AML-193 (cell line): ENCODE measurements at places on chromosomes 3 and 15.

- DNase-seq, result no peak
These were observed 3.7 kb downstream of the PAK6 start for GRCh38 chr15:40242601-40243000.

DNA sequence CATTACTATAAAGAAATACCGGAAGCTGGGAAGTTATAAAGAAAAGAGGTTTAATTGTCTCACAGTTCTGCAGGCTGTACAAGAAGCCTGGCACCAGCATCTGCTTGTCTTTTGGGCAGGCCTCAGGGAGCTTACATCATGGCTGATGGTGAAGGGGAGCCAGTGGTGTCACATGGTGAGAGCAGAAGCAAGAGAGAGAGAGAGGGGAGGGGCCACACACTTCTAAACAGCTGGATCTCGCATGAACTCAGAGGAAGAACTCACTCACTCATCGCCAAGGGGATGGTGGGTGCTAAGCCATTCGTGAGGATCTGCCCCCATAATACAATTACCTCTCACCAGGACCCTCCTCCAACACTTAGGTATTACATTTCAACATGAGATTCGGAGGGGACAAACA is 51.8 kb upstream of the ANKRD34C start:
- DNase-seq, result no peak

DNA sequence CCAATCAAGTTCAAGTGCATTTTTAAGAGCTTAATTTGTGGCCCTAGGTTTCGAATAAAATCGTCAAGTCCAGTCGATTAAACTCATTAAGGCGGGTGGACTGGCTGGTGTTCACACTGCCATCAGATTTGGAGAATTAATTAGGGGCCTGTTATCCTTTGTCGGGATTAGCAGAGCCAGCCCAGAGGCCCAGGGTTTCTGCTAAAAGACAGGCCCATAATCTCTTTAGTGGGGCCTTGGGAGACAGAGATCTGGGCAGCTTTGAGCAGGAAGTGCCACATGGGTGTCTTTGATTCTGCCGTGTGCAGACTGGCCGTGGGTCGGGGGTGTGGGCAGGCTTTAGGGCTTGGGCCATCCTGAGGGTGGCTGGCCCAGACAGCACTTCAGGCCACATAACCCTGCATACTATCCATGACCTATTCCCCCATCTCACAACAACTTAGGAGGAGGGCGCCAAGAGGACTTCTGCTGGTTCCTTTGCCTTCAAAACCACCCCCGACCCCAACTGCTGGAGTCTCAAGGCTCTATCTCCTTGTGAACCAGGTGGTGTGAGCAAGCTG is 94.7 kb downstream of the PLXNA1 start:
- no peak for DNase-seq

- no peak for DNase-seq
These were observed 20.8 kb downstream of the COL6A6 start for GRCh38 chr3:130537673-130538304.

DNA sequence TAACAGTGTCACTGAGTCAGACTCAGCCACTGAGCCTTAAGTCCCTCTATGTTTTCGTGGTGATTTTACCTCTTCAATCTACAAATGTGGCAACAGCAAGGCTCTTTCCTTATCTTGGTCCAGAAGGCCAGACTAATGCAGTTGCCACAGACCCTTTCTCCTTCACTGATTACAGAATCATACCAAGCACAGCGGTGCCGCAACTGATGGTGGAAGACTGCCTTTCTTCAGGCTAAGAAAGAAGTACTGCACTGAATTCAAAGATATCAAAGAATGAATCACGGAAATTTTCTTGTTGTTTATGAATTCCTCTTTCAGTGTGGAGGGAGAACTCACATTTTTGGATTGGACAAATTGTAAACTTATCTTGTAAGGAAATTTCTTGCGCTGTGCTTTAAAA is 18.6 kb downstream of the DCP1A start:
- no peak for DNase-seq

GRCh38 chr3:159782724-159783421 is 205.8 kb upstream of the IL12A start:
- no peak for DNase-seq

DNA sequence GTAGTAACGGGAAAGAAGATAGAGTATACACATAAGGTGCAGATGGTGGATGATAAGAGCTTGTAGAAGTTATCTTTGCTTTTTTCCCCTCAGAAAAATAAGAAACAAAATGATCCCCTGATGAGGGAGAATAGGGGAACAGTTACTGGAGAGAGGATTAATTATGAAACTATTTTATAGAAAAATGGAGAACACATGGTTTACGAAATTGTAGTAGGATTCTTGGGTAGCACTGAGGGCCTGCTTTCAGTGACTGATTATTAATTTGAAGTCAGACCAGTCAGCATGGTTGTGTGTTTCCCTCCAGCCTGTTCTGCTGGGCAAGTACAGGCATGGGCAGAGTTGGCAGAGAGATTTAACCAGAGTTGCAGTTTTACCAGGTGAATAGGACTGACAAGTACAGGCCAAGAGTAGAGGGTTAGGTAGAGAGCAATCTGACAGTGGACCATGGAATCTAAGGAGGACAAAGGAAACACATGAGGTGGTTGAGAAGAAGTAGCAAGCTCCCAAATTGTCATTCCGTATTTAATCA is 5.9 kb downstream of the SLC49A4 start:
- peak; percentile 23 for DNase-seq

GRCh38 chr3:17852217-17852616 is 109.8 kb upstream of the TBC1D5 start:
- DNase-seq, result no peak

- no peak for DNase-seq
These were observed 37.8 kb downstream of the DPPA2 start for GRCh38 chr3:109278546-109278945.

DNA sequence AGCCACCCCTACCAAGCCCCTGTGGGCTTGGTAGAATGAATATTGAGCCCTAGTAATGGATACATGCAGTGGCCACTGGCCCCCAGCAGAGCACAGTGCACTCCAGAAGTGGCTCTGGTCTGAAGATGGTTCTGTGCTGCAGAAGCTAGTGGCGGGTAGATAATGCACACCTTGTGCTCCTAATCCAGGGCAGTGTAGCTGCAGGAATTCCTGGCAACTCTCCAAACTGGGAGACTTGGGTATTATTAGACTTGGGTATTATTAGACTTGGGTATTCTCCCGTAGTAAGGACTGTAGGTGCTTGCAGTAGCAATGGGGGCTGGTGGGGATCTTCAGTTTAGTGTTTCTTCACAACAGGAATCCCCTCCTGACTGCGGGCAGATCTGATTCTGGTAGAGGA is 34.7 kb downstream of the NUSAP1 start:
- DNase-seq, result no peak

DNA sequence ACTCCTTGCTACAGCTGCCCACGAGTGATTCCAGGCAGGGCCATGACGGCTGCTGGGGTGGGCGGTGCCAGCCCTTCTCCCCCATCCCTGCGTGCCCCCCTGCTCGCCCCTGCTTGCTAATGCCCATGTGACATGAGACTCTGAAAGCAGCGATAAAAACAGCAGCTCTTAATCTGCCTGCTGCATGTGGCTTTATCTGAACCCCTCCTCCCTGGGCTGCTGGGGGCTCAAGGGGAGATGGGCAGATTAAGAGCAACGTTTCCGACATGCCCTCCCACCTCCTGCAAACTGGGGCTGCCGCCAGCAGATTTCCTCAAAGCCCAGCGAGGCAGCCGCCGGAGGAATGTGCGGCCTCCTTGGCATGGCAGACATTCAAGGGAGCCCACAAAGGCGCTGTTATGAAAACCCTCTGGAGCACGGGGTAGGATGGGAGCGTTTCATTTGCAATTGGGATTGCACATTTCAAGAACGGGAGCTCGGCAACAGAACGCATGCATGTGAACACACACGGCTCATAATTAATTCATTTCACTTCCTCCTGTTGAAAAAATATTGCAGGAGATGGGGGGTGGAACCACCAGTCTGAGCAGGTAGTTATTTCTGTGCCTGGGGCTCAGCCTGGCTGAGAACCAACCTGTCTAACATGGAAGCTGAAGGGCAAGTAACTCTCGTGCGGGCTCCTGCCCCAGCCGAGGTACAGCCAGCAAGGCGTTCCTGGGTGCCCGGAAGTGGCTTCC is 504.2 kb upstream of the PROK2 start:
- DNase-seq, result peak; percentile 13

GRCh38 chr3:11477407-11477911 is 166.3 kb downstream of the VGLL4 start:
- no peak for DNase-seq

- no peak for DNase-seq
These were observed 413.5 kb downstream of the TIGIT start for GRCh38 chr3:114707252-114707860.

GRCh38 chr3:9786209-9786739 is 6.0 kb downstream of the TADA3 start:
- DNase-seq, result no peak

GRCh38 chr3:148081926-148082325 is 615.8 kb upstream of the AGTR1 start:
- no peak for DNase-seq

DNA sequence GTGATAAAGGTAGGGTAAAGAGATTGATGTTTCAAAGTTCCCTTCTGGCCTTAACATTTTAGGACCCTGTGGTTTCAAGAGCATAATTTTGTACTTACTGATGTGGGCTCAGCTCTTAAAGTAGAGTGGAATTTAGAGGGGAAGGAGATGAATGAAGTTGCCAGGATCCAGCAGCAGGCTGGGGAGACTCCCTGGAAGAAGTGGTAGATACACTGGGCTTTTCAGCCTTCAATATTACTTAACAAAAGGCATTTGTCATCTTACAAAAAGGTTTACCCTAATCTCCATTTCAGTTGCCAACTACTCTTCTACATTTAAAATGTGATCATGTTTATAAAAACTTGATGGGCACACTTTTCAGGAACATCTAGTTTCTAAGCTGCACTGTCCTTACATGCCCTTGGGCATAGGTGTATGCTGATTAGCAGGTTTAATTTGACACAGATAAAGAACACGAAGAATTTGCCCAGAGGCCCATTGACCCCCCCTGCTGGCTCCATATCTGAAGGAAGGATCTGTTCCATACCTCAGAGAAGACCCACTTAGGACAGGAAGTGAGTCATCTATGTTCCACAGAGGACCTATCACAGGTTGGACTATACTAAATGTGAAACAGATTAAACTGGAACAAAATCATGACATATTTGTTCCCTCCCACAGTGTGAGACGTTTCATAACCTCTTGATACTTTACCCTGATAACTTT is 93.0 kb upstream of the LPP start:
- peak; percentile 30 for DNase-seq

GRCh38 chr3:10437272-10437994 is 68.0 kb downstream of the ATP2B2 start:
- DNase-seq, result no peak

GRCh38 chr3:154954757-154955156 is 125.4 kb upstream of the MME start:
- DNase-seq, result peak; percentile 85

GRCh38 chr3:62065985-62066693 is 307.2 kb downstream of the FEZF2 start:
- no peak for DNase-seq

DNA sequence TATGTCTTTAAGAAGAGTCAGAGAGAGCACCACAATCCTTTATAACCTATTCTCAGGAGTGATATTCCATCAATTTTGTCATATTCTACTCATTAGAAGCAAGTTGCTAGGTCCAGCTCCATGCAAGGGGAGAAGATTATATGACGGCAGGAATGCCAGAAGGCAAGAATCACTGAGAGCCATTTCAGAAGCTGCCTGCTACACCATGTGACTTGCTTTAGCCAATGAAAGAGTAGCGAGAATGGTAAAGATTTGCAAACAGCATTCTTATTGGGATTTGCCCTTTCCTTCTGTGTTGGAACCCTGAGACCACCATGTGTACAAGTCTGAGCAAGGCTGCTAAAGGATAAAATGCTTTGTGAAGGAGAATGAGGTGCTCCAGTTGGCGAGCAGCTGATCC is 4.5 kb upstream of the C3orf70 start:
- DNase-seq, result no peak

DNA sequence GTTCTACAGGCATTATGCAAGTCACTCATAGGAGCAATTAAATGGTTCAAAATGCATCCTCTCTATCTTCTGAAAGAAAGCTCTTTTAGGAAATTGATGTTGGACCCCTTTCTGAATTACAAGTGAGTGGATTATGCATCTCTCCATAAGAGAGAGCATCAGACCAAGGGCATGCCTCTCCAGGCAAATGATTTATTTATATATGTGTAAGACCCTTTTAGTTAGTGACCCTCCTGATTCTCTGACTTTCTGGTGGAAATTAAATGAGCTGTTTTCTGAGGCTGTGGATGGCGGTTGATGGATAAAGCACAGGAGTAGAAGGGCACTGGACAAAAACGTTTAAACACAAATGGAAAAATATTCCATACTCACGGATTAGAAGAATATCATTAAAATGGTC is 62.6 kb downstream of the CADPS start:
- DNase-seq, result no peak

DNA sequence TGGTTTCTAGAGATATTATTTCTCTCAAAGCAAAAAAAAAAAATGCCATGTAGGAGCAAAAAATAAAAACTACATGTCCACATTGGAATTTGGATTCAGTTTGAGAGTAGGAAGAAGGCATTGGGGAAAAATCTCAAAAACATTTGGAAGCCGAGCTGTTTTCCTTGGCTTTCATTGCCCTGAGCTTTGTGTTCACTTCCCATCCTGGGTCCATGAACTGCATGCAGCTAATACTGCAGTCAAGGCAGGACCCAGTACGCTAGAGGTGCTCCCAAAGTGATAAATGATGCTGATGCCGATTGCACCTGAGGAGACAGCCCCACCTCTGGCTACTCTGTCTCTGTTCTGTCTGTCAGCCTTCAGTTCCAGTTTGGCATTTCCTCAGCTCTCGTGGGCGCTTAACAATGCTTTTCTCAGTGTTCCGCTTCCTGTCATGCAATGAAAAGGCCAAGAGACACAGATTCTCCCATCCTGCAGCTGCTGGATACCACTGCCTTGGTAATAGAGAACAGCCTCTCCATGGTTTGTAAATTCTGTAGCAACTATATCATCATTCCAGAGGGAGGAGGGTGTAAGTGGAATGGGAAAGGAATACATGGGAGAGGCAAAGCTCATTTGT is 181.8 kb downstream of the RYR3 start:
- no peak for DNase-seq

DNA sequence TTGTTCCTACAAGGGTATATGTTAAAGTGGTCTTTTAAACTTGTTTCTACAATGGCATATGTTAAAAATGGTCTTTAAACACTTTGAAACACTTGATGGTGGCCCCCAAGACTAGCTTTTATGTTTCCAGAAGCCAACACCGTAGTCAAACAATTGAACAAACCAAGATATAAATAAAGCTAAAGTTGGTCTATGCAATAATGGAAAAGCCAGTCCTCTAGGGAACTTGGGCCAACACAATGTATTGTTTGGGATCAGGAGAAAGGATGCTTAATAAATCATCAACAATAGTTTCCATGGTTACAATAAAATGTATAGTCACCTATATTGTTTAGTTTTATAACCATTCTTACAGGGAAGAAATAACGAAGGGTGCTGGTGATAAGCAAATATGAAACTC is 137.2 kb downstream of the RORA start:
- DNase-seq, result no peak
